ENCODE measurements at places on chromosomes 3 and 15. TPM values are rescaled to one million over a fixed set of nuclear protein-coding genes. Genes with fewer than 3 reads are reported as not detected.

The EFCAB12 gene
- total RNA-seq, result not detected

The EXD1 gene
- total RNA-seq, result not detected

The CADPS gene
- total RNA-seq, result not detected

The TTLL13 gene
- total RNA-seq, result not detected

The ACTRT3 gene
- total RNA-seq, result 0.32 TPM
